ENCODE measurements at places on chromosomes 1 and 21.
A peak's percentile ranks its signal among the peaks of the same experiment; 100 is the strongest.

- no peak for DNase-seq
Observed at GRCh38 chr1:244731651-244732050, 78.7 kb downstream of the DESI2 start.

DNA sequence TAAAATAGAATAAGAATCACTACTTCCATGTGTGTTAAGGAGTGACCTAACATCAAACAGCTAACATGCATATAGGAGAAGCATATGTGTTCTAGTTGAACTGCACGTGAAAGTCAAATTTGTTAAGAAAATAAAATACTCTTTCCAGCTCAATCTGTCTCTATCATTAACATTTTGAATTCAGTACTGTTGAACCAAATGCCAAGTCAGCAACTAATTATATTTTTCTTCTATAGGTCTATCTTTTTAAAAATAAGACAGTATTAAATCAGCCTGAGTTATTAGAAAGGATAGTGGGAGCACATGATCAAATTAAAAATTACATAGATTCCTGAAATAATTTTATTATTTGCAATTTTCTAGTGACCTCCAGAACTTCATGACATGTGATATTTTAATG, 141.8 kb downstream of the NRIP1 start:
- DNase-seq: no peak

- no peak for DNase-seq
Observed at GRCh38 chr21:26652854-26653253, 79.8 kb upstream of the CYYR1 start.

DNA sequence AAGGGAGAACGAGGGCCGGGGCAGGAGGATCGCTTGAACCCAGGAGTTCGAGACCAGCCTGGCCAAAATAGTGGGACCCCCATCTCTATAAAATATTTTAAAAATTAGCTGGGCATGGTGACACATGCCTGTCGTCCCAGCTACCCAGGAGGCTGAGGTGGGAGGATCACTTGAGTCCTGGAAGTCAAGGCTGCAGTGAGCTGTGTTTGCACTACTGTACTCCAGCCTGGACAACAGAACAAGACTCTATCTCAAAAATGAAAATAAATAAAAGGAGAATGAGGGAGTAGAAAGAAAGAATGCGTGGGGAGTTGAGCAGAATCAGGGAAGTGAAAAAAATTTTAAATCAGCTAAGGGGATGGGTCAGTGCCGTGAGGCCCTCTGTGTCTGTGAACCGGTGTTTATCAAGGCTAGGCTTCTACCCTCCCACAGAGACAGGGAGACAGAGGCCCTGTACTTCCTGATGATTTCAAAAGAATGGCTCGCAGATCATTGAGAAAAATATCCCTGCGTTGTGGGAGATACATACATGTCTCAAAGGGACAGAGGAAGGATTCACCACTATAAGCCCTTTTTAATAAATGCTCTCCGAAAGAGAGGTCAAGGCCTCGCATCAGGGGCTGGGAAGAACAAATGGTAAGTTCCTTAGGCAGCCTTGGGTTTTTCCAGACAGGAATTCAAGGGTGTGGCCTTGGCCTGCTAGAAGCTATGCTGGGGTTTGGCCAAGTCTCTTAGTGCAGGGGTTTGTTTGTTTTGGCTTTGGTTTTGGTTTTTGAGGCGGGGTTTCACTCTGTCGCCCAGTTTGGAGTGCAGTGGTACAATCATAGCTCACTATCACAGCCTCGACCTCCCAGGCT, 20.7 kb downstream of the IL10RB start:
- DNase-seq: no peak

DNA sequence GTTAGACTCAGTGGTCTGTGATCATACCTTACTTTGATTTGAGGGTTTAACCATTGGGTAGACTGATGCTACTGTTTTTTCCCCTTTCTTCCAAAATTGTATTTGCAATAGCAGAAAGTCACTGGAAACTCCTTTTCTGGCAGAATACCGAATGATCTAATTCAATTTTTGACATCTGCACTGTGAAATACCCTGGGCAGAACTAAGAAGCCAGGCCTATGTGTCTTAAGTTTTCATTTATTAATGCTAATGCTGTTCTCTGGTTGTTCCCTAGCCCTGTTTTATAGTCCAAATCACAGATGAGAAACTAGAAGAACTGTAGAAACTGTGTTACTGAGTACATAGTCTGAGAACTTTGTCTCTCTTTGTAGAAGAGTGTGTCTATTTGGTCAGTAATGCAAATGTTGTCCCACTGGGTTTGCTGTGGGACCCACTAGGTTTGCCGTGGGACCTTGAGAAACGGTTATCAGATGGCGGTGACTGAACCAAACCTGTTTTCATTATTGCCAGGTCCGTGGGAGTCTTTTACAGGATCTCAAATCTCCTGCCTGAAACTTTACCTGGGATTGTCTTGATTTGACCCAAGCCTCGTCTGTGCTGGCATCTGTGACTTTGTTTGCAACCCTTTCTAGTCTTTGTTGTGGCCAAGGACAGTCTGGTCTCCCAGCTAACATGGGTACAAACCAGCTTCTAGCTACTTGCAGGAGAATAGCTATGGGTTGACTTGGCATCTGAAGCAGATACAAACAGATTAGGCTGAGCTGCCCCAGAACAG, 41.4 kb downstream of the PEX14 start:
- no peak for DNase-seq

GRCh38 chr1:152760551-152761190, 2.8 kb downstream of the KPRP start:
- no peak for DNase-seq

DNA sequence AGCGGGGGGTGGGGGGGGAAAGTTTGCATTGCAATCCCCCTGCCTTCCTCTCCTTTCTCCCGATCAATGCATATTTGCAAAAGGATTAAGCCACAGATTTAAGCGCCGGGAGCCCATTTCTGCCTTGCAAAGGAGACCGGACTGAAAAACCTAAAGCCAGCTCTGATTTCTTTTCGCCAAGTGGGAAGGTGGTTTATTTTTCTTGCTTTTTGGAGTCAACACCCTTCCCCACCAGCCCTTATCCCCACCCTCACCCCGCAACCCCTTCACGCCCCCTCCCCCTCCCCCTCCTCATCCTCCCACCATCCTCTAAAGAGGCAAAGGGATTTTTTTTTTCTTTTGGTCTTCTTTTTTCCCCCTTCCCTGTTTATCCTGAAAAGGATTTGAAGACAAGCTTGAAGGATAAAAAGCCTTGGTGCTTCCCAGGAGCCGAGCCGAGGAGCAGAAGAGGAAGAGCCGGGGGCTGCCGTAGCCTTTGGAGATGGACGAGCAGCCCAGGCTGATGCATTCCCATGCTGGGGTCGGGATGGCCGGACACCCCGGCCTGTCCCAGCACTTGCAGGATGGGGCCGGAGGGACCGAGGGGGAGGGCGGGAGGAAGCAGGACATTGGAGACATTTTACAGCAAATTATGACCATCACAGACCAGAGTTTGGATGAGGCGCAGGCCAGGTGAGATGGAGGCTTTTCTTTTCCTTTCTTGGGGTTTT, 513 bp downstream of the PBX1 start:
- DNase-seq: peak; percentile 35

DNA sequence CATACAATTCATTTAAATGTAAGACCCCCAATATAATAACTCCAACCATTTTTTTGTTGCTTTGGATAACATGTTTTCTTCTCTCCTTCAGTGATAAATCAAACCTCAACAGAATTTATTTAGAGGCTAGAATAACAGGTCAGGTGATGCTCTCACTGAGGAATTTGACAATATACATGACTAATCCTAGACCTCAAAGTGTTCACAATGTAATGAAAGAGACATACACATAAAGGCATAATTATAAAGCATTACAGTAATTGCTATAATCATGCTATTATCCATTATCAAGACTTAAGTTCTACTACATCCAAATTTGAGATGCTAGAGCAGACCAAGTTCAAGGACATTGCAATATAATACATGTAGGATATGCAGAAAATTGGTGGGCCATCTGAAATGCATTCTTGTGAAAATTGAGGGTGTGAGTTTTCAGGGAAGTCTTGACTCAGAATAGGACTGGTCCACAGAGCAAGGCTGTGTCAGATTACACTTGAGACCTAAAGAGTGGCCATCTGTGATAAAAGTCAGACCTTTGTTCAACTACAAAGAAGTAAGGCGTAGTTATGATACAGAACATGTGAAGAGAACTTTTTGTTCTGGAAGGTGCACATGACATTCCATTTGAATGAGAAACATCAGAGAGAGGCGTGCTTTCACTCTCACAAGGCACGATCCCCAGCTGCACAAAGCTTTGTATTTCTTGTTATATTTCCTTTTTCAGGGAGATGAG, 45.5 kb downstream of the UTP25 start:
- DNase-seq: no peak

GRCh38 chr21:41342035-41342434, 19.8 kb upstream of the MX2 start:
- no peak for DNase-seq
